SK-N-DZ (cell line): ENCODE measurements at places on chromosomes 2 and 18.

GRCh38 chr2:269356-270030, 4.7 kb downstream of the ACP1 start:
- DNase-seq: no peak

DNA sequence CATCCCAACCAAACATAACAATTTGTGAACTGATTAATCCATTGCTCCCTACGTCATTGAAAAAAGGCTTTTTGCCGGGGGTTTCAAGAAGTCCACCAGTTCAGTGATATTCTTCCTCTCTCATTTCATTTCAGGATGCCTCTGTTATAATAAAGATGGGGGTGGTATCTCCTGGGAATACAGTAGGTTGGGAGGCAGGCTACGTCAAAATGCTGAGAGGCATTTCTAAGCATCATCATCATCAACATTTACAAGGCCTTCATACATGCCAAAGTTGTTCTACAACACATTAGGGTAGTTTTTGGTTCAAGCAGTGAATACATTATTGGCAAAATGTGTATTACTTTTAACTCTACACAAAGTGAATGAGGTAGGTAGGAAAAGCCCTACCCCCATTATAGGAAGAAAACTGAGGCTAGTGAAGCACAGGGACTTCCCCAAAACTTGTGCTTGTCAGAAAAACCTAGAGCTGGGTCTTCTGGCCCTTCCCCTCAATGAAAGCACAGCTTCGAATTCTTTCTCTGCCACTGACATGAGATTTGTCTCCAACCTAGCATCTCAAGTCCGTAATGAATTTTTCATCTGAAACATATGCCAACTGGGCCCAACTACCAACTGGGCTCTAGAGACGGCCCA, 11.3 kb downstream of the OSR1 start:
- DNase-seq: no peak

DNA sequence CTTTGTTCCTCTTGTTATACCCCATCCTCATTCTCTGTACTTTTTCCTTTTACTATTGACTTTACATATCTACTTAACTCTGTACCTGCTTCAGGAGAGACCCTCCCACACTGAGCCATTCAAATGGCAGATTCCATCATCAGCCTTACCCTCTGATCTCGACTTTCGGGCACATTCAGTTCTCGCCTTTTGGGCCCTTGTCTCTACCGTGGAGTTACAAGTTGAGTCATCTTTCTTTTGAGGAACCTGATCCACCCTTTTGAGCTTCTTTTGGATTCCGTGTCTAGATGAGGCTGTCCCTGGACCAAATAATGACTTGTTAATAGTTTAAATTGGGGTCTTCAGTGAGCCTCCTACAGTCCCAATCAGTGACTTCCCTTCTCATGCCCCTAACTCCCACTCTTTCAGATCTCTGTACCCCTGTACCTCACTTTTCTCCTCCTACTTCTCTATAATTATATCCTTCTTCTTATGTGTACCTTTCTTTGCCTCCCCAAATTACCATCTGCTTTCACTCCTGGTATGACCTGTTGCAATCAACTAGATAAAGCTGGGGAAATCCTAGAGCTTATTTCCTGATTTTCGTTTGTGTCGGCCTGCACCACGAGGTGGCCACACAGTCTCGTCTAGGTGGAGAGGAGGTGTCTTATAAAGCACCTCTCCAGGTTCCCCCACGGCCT, 17.2 kb downstream of the SP110 start:
- no peak for DNase-seq

- DNase-seq: no peak
These were observed 28.4 kb downstream of the SCYGR8 start for GRCh38 chr2:227774011-227774624.
